ENCODE measurements at places on chromosomes 11 and 22. TPM values are rescaled to one million over a fixed set of nuclear protein-coding genes. Genes with fewer than 3 reads are reported as not detected.

The LAYN gene
- 17.7 TPM for total RNA-seq

DNA sequence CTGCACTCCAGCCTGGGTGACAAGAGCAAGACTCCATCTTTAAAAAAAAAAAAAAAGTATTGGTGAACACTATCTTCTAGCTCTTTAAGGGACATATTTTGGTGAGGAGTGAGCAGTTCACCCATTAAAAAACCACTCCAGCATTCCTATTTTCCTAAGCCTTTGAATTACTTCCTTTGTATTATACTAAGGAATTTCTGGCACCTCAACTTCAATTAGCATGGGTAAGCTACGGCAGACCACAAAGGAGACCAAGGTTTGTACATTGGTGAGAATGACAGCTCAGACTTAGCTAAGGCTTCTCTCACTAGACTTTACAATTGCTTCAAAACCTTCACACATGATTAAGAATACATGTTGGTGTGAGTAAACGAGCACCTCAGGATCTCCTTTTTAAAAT, 57.0 kb upstream of the BIRC3 start:
- DNase-seq, result no peak

The MS4A12 gene
- total RNA-seq, result not detected

DNA sequence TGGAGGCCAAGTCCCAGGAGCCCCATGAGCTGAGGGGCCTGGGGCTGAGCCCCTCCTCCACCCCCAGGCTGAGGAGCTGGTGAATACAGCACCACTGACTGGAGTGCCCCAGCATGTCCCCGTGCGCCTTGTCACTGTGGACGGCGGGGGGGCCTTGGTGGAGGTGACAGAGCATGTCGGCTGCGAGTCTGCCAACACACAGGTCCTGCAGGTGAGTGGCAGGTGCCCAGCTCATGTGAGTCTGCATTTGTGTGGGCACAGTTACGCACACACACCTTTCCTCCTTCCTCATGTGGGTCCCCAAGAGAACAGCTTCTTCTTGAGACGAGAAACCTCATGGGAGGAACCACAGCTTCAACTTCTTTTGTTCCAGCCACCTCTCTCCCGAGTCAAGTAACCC, 7.7 kb downstream of the TMEM132A start:
- no peak for DNase-seq

DNA sequence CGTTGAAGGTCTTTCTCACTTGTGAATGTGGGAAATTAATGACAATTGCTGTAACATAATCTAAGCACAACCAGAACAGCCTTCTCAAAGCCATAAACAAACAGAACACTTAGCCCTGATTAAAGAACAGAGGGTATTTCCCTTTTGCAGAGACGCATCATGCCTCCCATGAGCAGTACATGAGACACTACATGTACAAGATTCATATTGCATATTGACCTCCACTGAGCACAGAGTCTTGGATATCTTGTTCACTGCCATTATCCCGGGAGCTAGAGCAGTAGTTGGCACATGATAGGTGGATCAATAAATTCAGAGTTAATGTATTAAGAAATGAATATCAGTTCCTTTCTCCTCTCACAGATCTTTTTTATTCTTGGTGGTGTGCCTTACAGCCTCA, 1194.3 kb upstream of the TENM4 start:
- no peak for DNase-seq

DNA sequence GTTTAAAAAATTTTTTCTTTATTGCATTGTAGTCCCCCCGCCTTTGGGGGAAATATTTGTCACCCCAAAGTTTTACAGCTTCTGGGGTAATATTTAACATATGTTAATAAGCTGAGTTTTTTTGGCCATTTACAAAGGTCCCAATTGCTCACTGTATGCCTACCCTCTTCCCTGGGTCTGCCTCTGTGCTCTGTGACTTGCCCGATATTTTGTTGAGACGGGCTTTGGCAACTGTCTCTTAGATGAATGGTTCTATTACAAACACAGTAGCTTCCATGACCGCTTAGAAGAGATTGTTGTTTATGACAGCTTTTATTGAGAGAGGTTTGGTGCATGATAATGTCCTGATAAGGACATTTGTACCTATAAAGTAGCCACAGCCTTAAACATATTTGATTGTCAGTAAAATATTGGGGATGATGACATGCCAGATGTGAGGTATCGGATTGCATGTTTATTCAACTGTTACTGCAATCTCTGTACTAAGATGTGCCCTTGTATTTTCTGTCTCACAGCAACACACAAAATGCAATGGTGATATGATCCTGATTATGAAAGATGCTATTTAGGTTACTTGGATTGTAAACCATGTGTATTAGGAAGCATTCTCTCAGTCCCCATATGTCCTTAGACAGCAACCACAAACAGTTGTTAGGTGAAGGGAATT, 103.1 kb downstream of the TEAD1 start:
- DNase-seq, result no peak

GRCh38 chr11:111960916-111961315, 23.8 kb downstream of the DIXDC1 start:
- DNase-seq, result no peak

- no peak for DNase-seq
Measured at GRCh38 chr22:16967453-16968217, 40.4 kb downstream of the GAB4 start.

GRCh38 chr11:106872246-106872645, 146.0 kb downstream of the GUCY1A2 start:
- no peak for DNase-seq

DNA sequence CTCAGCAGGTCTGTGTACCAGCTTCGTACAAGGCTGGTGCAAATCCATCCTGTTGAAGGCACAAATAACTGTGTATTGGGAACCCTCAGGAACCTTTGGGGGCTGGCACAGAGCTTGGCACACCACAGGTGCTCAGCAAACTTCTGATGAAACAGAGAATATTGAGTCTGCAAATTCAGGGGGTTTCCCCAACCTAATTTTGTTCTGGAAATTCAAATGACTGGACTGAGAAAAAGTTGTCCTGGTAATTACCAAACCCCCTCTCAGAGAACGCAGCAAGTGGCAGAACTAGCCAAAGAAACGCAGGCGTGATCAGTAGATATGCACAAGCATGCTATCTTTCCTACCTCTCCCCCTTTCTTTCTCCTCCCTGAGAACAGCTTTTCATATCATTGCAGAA, 47.6 kb downstream of the LIF start:
- DNase-seq, result no peak

DNA sequence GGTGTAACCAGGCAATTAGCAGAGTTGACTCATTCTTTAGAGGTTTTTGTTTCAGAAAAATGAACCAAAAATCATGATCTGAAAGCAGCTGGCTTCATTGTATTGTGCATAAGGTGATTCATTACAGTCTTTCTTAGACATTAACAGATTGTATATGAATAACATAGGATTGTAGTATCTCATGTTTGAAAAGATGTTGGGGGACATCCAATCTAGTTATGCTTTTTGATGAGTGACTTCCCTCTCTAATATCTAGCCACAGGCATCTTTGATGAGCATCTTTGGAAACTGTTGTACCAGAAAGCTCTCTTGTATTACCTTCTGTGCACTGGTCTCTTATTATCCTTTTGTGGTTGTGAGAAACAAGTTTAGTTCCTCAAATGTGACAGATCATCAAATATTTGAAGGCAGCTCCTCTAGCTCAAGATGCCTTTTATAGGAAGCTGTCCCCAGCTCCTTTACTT, 8.3 kb downstream of the GRK3 start:
- no peak for DNase-seq

The PRR5L gene
- 8.7 TPM for total RNA-seq

GRCh38 chr22:43992331-43992821, 31.7 kb upstream of the PARVB start:
- DNase-seq, result no peak

All from omental fat pad (tissue), 4 donors.